ENCODE measurements at places on chromosomes 13 and 19.

GRCh38 chr19:5679289-5680083, 830 bp downstream of the MICOS13 start:
- no peak for DNase-seq

DNA sequence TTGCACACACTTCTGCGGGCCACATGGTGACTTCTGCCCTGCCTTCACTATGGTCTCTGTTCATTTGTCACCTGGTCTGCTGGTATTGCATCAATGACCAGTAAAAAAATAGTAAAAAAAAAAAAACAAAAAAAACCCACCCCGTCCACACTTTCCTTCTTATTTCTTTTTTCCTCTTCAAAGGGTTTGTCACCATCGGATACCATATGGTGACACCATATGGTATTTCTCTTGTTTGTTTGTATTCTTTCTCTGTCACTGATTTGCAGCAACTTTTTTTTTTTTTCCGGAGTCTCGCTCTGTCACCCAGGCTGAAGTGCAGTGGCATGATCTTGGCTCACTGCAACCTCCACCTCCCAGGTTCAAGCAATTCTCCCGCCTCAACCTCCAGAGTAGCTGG, 26.2 kb upstream of the OR7C2 start:
- no peak for DNase-seq

DNA sequence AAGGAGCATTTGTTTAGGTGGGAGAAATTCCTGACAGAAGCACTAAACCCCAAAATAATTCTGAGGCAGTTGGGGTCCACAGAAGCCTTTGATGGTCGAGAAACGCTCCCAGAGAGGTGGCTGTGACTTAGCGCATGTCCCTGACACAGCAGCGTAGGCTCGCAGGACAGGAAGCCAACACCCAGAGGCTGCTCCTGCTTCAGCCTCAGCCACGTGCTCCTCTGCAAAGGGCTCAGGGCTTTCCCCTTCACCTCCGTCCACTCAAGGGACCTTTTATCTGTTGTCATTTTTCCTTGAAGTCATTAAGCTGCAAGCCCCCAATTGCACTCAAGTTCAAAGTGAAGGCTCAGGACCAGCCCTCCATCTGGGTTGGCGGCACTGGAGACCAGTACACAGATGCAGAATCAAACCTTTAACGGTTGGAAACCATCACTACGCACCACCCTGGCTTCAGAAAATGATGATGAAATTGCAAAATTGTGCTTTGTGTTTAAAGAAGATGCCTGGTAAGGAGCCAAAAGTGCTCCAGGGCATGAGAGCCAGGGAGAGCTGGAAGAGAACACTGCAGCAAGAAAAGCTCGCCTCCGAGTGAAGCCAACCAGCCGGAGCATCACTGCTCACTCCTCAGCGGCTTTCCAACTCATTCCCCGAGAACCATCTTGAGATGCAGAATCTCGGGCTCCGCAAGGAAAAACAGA, 219.6 kb downstream of the RAP2A start:
- no peak for DNase-seq

DNA sequence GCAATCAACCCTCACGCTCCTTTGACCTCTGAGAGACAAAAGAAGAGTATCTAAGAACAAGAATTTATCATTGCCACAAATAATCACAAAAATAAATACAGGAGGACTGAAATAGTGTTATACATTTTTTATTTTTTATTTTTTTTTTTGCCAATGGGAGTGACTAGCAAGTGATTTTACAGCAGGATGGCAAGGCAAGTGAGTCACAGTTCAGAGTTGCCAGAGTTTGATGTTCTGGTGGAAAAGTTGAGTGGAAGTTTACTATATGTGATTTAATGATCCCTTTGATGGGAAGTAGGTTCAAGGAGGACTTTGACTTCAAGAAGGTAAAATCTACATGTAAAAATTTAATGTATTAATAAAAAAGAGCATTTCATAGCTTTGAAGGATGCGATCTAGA, 2691.4 kb downstream of the PCDH9 start:
- DNase-seq: no peak

- no peak for DNase-seq
Observed at GRCh38 chr13:46595885-46596275, 42.9 kb downstream of the LRCH1 start.

DNA sequence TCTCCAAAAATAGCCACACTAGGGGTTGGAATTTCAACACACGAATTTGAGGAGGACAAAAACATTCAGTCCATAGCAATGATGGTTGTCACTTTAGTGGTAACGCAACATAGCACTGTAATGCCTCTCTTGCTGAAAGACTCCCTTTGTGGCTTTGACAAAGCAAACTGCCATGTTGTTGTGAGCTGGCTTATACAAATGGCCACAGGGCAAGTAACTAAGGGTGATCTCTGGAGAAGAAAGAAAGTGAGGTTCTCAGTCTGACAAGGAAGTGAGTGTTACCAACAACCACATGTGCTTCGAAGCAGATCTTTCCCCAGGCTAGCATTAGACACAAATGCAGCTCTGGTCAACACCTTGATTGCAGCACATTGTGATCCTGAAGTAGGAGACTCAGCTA, 79.1 kb upstream of the PCDH17 start:
- no peak for DNase-seq

DNA sequence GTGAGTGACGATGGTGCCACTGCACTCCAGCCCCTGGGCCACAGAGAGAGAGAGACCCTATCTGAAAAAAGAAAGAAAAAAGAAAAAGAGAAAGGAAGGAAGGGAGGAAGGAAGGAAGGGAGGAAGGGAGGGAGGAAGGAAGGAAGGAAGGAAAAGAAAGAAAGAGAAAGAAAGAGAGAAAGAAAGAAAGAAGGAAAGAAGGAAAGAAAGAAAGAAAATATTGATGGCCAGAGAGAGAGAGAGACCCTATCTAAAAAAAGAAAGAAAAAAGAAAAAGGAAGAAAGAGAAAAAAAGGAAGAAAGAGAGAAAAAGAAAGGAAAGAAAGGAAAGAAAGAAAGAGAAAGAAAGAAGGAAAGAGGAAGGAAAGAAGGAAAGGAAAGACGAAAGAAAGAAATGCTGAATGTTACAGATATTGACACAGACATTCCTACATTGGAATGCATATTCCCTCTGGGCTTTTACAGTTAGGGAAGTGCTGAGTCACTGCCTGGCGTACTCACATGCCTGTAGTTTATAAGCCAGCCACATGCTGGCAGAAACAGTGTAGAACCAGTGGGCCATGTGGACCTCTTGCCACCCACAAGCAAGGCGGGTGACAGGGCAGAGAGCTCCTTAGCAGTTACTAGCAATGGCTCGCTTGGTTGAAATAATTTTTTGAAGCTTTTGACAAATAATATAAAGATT, 34.6 kb upstream of the SLC46A3 start:
- no peak for DNase-seq

GRCh38 chr13:73107970-73108369, 49.2 kb downstream of the KLF5 start:
- no peak for DNase-seq

GRCh38 chr19:7645163-7645562, 8.3 kb downstream of the STXBP2 start:
- no peak for DNase-seq

GRCh38 chr19:54967611-54968010, 1.4 kb downstream of the NLRP2 start:
- DNase-seq: no peak

- DNase-seq: no peak
Observed at GRCh38 chr13:113052206-113052605, 53.4 kb upstream of the F7 start.

- DNase-seq: no peak
Observed at GRCh38 chr13:106597749-106598395, 29.9 kb upstream of the ARGLU1 start.

GRCh38 chr13:25625414-25625813, 253.6 kb downstream of the ATP8A2 start:
- no peak for DNase-seq

GRCh38 chr19:29016926-29017760, 195.8 kb downstream of the UQCRFS1 start:
- DNase-seq: no peak

- DNase-seq: peak; percentile 78
Observed at GRCh38 chr19:1243768-1244692, 2.5 kb downstream of the ATP5F1D start.
